ENCODE measurements at places on chromosomes 2 and 18.
A peak's percentile ranks its signal among the peaks of the same experiment; 100 is the strongest.

- DNase-seq = no peak
Observed at GRCh38 chr2:165141601-165142354, 62.1 kb downstream of the SCN3A start.

- DNase-seq = no peak
Observed at GRCh38 chr18:75868031-75868430, 440.5 kb upstream of the SMIM21 start.

DNA sequence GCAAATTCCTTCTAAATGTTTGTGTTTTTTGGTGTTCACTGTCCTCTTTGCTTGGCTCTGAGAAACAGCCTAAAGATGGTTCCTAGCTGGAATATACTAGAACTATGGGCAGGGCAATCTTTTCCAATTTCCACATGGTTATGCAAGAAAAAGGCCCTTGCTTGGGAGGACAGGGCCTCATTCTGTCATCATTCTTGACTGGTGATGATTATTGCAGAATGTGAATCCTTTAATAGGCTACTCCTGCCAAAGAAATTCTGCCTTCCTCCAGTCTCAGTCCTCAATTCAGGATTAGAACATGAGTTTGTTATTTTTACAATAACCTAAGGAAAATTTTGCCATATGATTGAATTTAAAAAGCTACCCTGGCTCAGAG is 218.7 kb downstream of the HNMT start:
- DNase-seq = no peak

- DNase-seq = no peak
Observed at GRCh38 chr2:233800208-233800607, 22.1 kb downstream of the MROH2A start.

DNA sequence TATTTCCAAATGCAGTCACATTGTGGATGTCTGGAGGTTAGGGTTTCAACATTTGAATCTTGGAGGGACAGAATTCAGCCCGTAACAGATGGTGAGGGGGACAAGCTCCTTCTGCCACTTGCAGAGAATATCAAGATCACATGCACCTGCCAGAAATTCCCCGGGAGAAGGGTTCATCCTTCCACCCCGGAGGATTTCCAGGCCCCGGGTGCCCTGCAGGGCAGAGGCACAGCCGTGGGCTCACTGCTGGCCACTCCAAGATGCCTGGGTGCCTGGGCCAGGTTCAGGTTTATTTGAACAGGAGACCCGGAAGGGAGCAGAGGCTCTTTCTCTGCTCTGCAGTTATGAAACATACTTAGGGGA is 38.2 kb upstream of the MGAT4A start:
- no peak for DNase-seq

GRCh38 chr2:235045973-235046343 is 94.1 kb downstream of the SH3BP4 start:
- DNase-seq = no peak

- DNase-seq = no peak
Observed at GRCh38 chr2:1770566-1771380, 26.5 kb upstream of the PXDN start.

- DNase-seq = peak; percentile 78
Observed at GRCh38 chr2:129877289-129877741, 102.2 kb upstream of the RAB6C start.

- DNase-seq = no peak
Observed at GRCh38 chr2:109066917-109067597, 61.9 kb upstream of the SH3RF3 start.

GRCh38 chr2:61707984-61708852 is 145.6 kb downstream of the FAM161A start:
- no peak for DNase-seq
